Brain (organoid and tissue), 16 donors: ENCODE measurements at places on chromosomes 16 and 17. TPM values are rescaled to one million over a fixed set of nuclear protein-coding genes. Genes with fewer than 3 reads are reported as not detected.

Gene KRTAP4-6
- polyA plus RNA-seq = not detected

Gene TMEM231
- 14.4 TPM for polyA plus RNA-seq

Gene STAT3
- polyA plus RNA-seq = 81.5 TPM

Gene HAGHL
- 8.7 TPM for polyA plus RNA-seq

Gene HAP1
- 3.9 TPM for polyA plus RNA-seq

Gene CACNG3
- polyA plus RNA-seq = 13.6 TPM

Gene NTN3
- 0.58 TPM for polyA plus RNA-seq

Gene LPO
- 0.20 TPM for polyA plus RNA-seq

Gene MRPS23
- 58.5 TPM for polyA plus RNA-seq

Gene PRAC1
- not detected for polyA plus RNA-seq

Gene ATP6V0C
- 403 TPM for polyA plus RNA-seq

Gene KCNJ18
- polyA plus RNA-seq = not detected

Gene ARMC7
- polyA plus RNA-seq = 17.8 TPM

Gene NHERF1
- polyA plus RNA-seq = 95.8 TPM

Gene C16orf89
- 14.4 TPM for polyA plus RNA-seq

Gene DLX4
- not detected for polyA plus RNA-seq

Gene ENO3
- polyA plus RNA-seq = 5.5 TPM

Gene TMEM238L
- polyA plus RNA-seq = not detected

Gene SLFN12L
- polyA plus RNA-seq = not detected

Gene SLC6A2
- not detected for polyA plus RNA-seq

Gene CLEC10A
- not detected for polyA plus RNA-seq

Gene SOST
- polyA plus RNA-seq = not detected

Gene LITAFD
- not detected for polyA plus RNA-seq

Gene KCNH6
- 19.4 TPM for polyA plus RNA-seq
